H1 (cell line): ENCODE measurements at places on chromosomes 5 and 9.
A peak's percentile ranks its signal among the peaks of the same experiment; 100 is the strongest.

- no peak overlapping the region for H3K27ac ChIP-seq
- H3K4me3 ChIP-seq: no peak overlapping the region
- no peaks in the 10 kb centered on the region for H3K27me3 ChIP-seq
- no peak for DNase-seq
- no peaks in the 10 kb centered on the region for H3K36me3 ChIP-seq
These were observed 148.0 kb downstream of the BRINP1 start for GRCh38 chr9:119221276-119221675.

DNA sequence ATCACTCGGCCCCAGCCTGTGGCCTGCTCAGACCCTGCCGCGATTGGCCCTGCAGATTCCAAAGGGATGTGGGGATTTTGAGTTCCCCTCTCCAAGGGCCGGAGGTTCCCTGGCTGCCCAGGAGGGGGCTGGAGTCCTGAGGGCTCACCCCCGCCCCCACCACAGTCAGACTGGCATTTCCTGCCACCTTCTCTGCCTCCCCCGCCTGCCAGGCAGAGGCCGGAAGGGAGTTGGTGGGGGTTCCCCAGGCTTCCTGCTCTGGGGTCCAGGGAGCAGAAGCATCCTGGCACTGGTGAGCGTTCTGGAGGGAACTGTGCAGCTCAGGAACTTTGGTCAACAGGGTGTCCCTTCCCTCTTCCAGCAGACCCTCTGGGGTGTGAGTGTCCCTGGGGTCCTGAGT is 70.6 kb downstream of the RXRA start:
- H3K27ac ChIP-seq: no peak overlapping the region
- 0 out of 2 replicates have a peak, but pooled peaks cover 2% of the 10 kb centered on the region for H3K4me1 ChIP-seq
- H3K27me3 ChIP-seq: no peaks in the 10 kb centered on the region

DNA sequence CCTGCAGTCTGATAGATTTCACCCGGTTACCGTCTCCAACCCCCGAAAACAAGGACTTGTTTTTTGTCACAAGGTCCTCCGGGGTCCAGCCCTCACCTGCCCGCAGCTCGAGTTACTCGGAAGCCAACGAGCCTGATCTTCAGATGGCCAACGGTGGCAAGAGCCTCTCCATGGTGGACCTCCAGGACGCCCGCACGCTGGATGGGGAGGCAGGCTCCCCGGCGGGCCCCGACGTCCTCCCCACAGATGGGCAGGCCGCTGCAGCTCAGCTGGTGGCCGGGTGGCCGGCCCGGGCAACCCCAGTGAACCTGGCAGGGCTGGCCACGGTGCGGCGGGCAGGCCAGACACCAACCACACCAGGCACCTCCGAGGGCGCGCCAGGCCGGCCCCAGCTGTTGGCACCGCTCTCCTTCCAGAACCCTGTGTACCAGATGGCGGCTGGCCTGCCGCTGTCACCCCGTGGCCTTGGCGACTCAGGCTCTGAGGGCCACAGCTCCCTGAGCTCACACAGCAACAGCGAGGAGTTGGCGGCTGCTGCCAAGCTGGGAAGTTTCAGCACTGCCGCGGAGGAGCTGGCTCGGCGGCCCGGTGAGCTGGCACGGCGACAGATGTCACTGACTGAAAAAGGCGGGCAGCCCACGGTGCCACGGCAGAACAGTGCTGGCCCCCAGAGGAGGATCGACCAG is 121.3 kb downstream of the DAB2IP start:
- H3K4me3 ChIP-seq: no peak overlapping the region
- no peaks in the 10 kb centered on the region for H3K27me3 ChIP-seq
- H3K4me1 ChIP-seq: no peaks in the 10 kb centered on the region
- no peak for DNase-seq
- H3K36me3 ChIP-seq: peaks cover 19% of the 10 kb centered on the region

DNA sequence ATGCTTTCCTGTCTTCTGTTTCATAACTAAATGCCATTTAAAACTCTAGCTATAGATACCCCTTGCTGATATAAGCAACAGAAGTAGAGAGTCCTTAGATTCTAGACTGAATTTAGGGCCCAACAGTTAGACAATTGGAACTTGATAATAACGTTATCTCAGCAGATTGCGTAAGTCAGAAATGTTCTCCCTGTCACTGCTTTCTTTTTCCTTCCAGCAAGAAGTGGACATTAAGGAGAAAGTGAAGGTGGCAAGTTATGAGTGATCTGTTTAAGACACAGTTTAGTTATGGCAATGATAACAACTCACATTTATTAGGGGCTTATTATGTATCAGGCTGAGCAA is 6.9 kb upstream of the GLIS3 start:
- DNase-seq: no peak
- no peak overlapping the region for H3K4me3 ChIP-seq

GRCh38 chr9:34459941-34460340 is 1.3 kb downstream of the DNAI1 start:
- H3K36me3 ChIP-seq: no peaks in the 10 kb centered on the region
- H3K4me3 ChIP-seq: no peak overlapping the region
- H3K27me3 ChIP-seq: no peaks in the 10 kb centered on the region
- no peak overlapping the region for H3K27ac ChIP-seq

DNA sequence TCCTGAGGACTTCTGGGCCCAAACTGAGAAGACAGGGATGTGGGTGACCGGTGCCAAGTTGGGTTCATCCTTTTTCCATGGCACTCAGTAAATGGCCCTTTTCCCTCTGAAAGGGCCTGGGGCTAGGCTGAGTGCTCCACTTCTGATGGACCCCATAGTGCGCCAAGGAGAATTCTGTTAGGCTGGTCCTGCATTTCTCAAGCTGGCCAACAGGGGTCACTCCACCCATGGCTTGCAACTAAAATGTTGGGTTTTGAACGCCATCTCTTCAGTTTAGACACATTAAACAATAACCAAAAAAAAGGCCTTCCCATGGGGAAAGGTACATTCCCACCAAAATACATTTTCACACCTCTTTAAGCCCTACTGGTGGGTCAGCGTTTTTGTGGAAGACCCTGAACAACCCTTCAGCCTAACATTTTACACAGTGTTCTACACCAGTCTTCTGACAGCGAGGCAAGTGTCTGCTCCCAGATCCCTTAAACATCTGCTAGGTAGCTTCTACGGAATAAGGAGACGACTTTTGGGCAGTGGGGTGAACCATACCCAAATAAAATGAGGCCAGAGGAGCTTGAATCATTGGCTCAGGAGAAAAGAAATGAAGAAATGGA is 27.3 kb downstream of the CNTFR start:
- H3K27ac ChIP-seq: no peak overlapping the region
- no peak for DNase-seq
- peaks cover 2% of the 10 kb centered on the region; the same call in 1 of the 2 replicates for H3K27me3 ChIP-seq
- H3K36me3 ChIP-seq: no peaks in the 10 kb centered on the region
- H3K4me1 ChIP-seq: peaks cover 5% of the 10 kb centered on the region

DNA sequence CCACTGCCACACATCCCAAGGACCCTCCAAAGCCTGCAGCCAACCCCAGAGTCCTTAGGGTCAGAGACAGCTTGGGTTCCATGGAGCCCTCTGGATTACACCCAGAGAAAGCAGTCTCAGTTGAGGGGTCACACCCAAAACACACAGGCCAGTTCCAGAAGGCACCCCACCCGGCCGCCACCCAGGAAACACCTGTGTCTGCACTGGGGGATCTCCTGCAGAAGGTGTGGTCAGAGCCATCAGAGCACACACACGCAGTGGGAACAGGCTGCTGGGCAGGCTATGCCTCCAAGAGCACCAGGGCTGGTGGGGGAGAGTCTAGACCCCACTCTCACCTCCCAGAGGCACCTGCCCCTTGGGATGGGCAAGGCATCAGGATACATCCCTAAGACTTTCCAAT is 27.3 kb downstream of the NIPAL4 start:
- no peaks in the 10 kb centered on the region for H3K36me3 ChIP-seq
- no peak overlapping the region for H3K4me3 ChIP-seq
- no peak for DNase-seq
- H3K27me3 ChIP-seq: no peaks in the 10 kb centered on the region
- no peaks in the 10 kb centered on the region for H3K4me1 ChIP-seq

DNA sequence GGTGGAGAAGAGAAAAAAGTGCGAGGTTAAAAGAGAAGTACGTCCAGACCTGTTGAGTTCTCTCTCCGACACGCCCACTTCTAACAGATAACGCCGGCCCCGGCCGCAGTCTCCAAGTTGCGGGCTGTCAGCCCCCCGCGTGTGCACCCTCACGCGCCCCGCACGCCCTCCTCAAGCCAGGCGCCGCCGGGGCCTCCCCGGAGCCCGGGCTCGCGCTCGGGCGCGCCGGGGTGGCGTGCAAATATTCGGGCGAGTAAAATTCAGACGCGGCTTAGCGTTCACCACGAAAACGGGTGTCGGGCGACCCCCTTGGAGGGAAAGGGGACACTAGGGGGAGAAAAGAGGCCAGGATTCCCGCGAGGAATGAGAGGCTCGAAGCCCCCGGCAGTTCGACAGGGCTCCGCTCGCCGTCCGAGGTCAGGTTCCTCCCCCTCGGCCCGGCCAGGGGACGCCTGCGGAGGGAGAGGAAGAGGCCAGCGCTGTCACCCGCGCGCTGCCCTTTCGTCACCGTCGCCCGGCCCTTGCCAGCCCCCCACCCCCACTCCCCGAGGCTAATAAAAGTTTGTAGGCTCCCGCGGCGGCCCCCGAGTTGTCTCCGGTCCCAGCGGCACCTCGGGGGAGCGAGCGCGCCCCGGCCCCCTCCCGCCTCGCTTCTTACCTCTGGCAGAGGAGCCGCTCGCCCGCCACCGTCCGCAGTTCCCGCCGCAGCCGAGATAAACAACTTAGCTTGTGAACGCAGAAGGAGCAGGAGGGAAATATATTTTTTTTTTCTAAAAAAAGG is 743 bp downstream of the NR3C1 start:
- H3K27ac ChIP-seq: no peak overlapping the region
- peaks cover 7% of the 10 kb centered on the region; the same call in 1 of the 2 replicates for H3K27me3 ChIP-seq
- DNase-seq: no peak
- peak overlapping the region; percentile 68 for H3K4me3 ChIP-seq

DNA sequence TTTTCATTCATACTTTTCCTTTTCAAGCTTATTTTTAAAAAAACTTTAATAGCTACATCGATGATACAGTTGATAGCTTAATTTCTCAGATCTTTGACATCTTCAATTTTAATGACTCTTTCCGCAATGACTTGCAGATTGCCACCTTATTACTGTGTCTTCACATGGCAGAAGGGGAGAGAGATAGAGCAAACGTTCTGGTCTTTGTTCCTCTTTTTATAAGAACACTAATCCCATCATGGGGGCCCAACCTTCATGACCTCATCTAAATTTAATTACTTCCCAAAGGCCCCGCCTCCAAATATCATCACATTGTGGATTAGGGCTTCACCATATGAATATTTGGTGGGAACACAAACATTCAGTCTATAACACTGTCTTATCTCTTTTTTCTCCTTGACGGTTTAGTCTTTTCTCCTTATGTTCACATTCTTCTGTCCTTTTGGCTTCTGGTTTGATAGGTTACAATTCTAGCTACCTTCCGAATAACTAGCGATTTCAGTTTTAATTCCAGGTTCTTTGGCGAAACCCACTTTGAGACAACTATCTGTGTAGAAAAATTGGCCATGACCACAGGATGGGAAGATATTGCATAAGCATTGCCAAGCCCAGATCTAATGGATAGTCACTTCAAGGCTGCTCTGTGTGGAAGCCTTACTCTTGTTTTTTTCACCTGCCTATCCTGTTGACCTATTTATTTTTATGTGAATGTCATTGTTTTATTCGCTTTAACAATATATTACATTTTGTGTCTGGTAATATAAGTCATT is 5.0 kb downstream of the ZNF189 start:
- DNase-seq: no peak
- peaks cover 12% of the 10 kb centered on the region for H3K36me3 ChIP-seq
- H3K27ac ChIP-seq: no peak overlapping the region
- H3K4me3 ChIP-seq: no peak overlapping the region
- H3K27me3 ChIP-seq: no peaks in the 10 kb centered on the region

DNA sequence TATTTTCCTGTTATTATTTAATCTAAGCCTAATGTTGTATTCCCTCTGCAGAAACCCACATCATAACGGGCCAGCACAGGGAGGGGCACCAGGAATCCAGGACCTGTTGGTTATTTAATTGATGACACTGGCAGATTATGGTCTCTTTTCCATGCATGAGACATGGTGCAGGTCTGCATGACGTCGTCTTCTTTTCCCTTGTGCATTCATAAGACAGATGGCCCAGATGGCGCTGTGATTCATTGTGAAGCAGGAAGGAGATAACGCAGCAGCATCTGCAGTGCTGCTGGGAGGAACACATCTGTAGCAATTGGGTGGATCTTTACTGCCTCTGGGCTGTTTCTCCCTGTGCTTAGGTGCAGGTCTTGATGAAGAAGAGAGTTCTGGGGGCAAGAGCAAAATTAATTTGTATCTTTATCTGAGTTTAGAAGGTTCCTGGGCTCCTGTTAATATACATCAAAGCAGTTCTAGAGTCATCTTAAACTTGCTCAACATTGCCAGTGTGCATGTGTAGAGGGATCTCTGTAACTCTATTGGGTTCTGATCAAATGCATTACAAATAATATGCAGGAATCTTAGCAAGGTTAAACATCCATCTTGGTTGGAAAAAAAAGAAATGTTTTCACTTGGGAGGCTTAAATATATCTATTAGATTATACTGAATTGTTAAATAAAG is 176.1 kb downstream of the PCSK1 start:
- no peaks in the 10 kb centered on the region for H3K36me3 ChIP-seq
- DNase-seq: no peak
- H3K27ac ChIP-seq: no peak overlapping the region
- H3K4me3 ChIP-seq: no peak overlapping the region

DNA sequence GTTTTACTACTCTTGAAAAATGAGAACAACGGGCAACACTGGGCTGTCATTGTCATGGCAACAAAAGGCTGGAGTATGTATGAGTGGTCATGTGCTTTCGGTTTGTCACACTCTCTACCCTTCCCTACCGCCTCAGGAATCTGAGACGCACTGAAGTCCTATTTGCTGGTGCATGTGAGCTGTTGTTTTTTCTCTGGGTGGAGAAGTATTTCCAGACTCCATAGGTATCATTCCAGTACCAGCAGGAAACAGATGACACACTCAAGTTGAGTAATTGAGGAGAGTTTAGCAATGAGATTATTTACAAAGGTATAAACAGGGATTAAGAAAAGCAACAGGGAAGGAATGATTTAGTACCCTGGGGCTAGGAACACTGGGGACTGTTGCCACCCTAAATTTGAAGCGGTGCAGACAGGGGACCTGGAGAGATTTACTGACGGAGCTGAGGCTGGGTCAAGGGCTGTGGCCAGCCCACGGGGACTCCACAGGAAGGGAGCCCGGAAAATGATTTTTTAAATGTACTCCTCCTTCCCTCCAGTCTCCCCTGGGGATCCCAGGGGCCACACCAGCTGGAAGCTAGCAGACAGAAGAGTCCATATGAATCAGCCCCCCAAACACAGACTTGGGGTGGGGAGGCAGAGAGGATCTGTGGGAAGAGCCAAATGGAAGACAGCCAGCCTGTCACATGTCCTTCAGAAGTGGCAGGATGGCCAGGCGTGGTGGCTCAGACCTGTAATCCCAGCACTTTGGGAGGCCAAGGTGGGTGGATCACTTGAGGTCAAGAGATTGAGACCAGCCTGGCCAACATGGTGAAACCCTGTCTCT is 13.2 kb upstream of the ZBTB43 start:
- H3K4me3 ChIP-seq: no peak overlapping the region
- no peak for DNase-seq
- H3K27me3 ChIP-seq: no peaks in the 10 kb centered on the region

DNA sequence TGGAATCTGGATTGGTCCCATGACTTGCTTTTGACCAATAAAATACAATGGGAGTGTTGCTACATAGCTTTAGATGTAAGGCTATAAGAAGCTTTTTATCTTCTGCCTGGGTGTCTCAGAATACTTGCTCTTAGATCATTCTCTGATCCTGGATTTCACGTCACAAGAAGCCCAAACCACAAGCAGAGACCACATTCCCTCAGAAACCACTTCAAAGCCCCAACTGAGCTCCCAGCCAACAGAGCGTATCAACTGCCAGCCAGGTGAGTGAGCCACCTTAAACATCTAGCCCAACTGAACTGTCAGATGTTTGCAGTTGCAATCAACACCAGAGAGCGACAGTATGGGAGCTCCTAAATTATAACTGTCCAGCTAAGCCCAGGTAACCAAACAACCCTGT is 687.1 kb downstream of the TLE1 start:
- H3K27ac ChIP-seq: no peak overlapping the region
- no peak for DNase-seq
- no peak overlapping the region for H3K4me3 ChIP-seq
